DMS 273 treated with DMSO at 0.1 percent for 48 hours (cell line): ENCODE measurements at places on chromosomes 12 and 14.

- no peak for DNase-seq
Observed at GRCh38 chr12:51009056-51009440, 17.1 kb downstream of the SLC11A2 start.

DNA sequence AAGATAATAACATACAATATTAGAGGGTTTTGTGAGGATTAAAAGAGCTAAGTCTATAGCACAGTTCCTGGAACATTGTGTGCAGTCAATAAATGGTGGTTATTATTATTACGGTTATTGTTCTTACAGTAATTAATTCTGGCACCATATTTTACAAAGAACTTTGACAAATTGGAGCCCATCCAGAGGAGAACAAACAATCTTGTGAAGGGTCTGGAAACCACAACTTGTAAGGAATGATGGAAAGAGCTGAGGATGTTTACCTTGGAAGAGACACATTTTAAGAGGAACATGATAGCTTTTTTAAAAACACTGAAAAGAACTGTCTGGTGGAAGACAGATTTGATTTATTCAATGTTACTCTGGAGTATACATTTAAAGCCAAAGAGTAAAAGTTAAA is 150.5 kb upstream of the KRR1 start:
- DNase-seq, result no peak

GRCh38 chr12:85823436-85824180 is 12.6 kb downstream of the RASSF9 start:
- no peak for DNase-seq

- DNase-seq, result no peak
Observed at GRCh38 chr12:131913666-131914065, 15.4 kb upstream of the PUS1 start.

DNA sequence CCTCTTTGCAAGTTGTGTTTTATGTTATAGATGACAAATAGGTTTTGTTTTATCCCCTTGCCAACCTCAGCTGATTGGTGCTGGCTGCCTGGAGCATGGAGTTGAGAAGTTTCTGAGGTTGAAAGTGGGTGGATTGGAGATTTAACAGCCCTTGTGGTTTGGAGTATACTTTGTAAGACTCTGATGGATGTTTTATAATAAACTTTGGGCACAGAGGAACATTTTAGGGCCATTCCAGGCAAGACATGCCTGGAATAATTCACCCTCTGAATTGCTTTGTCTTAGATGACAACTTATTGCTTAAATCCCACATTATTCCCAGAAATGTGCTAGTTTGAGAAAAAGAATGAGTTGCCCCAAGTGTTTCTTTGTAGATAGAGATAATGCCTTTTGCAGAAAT is 158.9 kb downstream of the SLC5A8 start:
- no peak for DNase-seq

GRCh38 chr14:59175404-59175803 is 13.1 kb upstream of the DAAM1 start:
- DNase-seq, result no peak

- DNase-seq, result no peak
Observed at GRCh38 chr12:112665958-112666357, 125.6 kb upstream of the RPH3A start.

DNA sequence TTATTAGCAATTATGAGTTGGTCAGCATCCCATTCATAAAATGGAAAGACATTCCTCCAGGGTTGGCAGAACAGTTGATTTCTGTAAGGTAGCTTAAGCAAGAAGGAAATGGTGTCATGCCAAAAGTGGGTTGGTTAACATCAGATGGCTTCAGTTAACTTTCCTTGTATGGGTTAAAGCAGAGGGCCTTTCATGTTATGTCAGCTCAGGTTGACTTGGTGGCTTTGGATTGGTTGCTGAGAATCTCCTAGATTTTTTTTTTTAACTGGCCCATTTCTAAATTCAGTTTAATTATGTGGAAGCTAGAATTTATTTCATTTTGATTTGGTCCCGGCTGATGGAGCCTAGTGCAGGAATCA is 87.8 kb downstream of the BBS10 start:
- no peak for DNase-seq

GRCh38 chr12:29547151-29547632 is 49.7 kb upstream of the OVCH1 start:
- DNase-seq, result no peak
